ENCODE measurements at places on chromosomes 4 and X.

GRCh38 chr4:30005995-30006394 is 714.2 kb upstream of the PCDH7 start:
- no peak for DNase-seq

DNA sequence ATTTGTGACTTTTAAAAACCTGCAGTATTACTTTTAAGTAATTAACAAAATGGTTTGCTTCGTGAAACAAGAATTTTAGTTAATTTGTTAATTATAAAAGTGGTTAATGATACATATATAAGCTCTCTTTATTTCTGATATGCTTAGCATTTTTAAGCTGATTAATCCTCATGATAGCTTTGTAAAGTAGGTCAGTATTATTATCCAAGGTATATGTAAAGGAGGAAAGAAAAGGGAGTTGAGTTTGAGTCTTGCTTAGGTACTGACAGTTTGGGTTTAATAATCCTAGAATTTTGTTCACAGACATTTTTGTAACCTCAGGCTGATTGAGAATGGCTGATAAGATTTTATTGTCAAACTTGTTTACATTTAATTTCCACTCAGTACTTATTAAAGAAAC is 21.8 kb downstream of the HERC3 start:
- DNase-seq: no peak

DNA sequence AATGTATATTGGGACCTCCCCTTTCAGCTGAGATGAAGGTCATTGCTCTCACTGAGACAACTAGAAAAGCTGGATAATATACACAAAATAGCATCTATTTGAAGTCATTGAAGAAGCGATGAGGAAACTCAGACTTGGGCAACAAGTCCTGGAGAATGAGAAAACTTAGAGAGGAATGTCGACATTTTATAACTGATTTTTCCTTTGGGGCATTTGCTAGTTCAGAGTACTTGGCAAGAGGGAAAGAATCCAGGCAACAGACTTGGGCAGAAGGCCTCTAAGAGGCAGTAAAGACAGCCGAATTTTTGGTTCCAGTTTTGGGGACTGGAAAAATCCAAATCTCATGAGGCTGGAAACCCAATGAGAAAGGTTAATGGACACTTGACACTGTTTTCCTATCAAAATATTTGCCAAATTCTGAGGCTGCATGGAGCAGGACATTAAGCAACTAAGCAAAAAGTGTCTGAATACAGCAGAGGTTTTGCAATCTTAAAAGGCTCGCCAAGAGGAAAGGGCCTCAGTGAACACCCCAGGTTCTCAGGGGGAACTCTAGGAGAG is 21.0 kb upstream of the ANXA5 start:
- DNase-seq: peak; percentile 39

DNA sequence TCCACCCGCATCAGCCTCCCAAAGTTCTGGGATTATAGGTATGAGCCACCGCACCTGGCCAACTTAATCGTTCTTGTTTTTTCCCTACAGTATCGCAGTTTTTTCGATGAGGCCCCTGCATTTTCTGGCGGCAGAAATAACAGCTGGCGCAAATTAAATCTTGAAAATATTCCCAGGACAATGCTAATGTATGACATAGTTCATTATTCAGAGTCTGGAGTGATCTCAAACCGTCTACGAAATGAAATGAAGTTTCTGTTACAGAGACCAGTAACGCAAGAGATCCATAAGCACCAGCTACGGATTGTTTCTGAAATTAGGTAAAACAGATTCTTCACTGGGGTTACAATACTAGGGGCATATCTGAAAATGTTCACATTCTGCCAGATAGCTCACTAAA is 27.3 kb downstream of the CXorf58 start:
- no peak for DNase-seq

DNA sequence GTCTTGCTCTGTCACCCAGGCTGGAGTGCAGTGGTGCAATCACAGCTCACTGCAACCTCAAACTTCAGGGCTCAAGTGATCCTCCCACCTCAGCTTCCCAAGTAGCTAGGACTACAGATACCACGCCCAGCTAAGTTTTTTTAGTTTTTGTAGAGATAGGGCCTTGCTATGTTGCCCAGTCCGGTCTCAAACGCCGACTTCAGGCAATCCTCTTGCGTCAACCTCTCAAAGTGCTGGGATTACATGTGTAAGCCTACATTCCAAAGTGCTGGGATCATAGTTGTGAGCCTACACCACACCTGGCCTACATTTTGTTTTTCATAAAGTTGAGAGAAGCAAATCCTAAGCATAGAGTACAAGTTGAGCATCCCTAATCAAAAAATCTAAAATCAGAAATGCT is 42.2 kb downstream of the SMARCA5 start:
- no peak for DNase-seq

- no peak for DNase-seq
These were observed 370.7 kb downstream of the GPAT3 start for GRCh38 chr4:83906561-83906960.

DNA sequence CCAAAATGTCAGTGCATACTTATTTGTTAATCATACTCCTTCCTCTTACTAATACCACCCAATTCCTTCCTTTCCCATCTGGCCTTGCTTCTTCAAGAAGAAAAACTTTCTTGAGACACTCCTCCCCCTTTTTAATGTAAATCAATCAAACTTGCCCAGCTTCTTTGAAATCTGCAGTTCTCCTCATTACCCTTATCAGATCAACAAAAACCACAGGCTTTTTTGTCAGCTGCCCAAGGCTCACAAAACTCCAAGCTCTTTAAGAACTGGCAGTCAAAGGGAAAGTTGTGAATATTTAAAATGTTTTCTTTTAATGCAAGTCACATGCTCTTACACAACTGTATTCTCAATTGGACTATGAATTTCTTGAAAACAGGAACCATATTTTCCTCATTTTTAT is 11.3 kb upstream of the MYOZ2 start:
- peak; percentile 39 for DNase-seq

DNA sequence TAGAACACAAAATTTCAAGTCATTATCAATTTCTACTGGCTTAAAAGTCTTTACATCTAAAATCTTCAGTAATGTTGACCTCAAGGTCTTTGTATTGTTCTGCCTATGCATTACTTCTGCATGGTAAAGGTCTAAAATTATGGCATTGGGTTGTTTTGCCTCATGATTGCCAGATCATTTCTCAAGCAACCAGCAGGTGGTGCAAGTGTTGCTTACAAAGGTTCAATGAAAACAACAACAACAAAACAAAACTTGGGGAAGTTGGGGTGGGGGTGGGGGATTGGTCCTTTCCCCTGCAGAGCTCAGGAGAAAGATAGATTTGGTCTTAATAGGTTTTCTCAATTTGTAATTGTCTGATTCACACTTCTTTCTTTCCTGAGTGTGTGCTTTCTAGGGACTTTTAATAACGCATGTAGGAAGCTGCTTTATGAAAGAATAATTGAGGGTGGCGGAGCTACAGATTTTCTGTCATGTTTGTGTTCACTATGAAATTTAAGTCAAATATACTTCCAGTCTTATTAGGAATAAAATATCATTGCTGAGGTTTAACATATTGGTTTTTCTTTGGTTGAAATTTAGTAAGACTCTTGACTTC is 145.1 kb downstream of the COL4A5 start:
- no peak for DNase-seq

DNA sequence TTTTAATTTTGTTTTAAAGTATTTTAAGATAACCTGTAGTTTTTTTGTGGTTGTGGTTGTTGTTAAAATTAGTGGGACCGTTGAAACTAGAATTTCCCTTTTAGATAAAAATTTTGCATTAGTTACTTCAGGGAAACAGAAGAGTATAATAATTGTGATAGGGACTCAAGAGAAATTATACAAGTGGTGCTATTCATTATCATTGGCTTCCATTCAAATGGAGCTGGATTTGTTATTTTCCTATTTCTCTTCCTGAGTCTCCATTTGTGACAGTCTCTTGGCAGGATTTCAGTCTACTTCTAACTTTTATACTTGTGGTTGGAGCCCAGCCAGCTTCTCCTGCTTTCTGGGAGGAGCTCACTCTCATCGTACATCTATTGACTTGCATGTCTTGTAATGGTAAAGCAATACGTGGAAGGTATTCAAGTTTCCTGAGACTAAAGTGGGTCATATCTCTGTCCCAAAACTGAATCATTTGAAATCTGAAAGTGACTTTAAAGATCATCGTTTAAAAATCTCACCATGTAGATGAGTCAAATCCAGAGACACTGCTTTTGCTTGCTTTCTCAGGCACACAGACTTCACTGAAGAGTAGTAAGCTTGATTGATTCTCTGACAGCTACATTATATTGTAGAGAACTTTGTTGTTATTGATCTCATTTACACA is 155.8 kb downstream of the RPA4 start:
- DNase-seq: no peak

DNA sequence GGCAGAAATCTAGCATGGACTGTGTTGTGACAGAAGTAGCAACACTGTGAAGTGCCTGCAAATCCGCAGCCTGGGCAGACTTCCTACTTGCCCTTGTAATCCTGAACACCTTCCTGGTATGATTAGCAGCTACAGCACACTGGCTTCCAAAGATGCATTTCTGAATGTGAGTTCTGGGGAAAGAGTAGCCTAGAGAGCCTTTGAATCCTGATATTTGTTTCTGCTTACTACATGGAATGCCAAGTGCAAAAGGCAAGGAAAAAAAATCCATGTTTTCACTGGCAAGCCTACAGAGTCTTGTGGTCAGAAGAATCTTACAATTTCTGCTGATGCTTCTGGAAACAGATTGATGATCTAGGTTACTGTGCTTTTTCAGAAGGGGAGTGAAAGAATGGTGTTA is 223.7 kb downstream of the COL25A1 start:
- DNase-seq: peak; percentile 54

DNA sequence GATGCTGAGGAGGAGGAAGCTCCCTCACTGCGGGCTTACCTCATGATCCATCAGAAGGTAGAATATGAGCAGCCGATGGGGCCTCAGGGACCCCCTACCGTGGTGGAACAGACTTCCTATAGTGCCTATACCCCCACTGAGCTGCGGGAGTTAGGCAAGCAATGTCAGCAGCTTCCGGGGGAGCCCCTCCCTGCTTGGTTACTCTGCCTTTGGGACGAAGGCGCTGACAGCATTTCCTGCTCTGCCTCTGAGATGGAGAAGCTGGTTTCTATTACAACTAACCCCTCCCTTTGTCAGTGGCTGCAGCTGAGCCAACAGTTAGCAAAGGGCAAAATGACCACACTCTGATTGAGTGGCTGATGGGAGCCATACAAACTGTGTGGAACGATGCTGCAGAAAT is 430.7 kb downstream of the IDS start:
- peak; percentile 5 for DNase-seq

DNA sequence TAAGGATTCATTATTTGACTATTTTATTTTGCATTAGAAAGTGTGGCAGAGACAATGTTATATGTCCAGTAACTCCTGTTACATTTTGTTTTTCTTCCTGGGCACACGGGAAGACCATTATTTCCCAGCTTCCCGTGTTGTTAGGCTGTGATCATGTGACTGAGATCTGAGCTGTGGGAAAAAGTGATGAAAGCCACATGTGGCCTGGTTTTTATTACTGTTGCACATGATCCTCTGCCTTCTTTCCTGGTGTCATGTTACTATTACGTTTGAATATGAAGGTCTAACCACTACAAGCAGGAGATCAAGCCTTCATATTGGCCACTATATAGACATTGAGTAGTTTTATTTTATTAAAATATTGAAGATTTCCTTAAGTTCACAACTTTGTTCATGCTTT is 28.2 kb upstream of the MID1 start:
- DNase-seq: peak; percentile 41

GRCh38 chr4:168609369-168609768 is 112.5 kb downstream of the PALLD start:
- DNase-seq: no peak

DNA sequence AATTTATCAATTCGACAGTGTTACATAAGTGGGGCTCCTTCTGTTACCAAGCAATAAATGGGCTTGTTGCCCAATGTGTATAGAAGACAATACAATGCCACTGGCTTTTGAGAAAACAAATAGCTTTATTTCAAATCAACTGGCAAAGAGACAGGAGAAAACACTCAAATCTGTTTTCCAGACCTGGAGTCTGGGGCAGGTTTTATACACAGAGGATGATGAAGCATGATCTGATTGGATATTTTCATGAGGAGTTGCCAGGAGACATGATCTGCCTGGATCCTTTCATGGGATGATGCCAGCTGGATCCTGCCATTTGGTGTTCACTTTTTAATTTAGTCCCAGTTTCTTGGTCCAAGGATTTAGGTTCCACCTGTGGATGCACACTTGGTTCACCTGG is 287.9 kb downstream of the CXXC4 start:
- no peak for DNase-seq

DNA sequence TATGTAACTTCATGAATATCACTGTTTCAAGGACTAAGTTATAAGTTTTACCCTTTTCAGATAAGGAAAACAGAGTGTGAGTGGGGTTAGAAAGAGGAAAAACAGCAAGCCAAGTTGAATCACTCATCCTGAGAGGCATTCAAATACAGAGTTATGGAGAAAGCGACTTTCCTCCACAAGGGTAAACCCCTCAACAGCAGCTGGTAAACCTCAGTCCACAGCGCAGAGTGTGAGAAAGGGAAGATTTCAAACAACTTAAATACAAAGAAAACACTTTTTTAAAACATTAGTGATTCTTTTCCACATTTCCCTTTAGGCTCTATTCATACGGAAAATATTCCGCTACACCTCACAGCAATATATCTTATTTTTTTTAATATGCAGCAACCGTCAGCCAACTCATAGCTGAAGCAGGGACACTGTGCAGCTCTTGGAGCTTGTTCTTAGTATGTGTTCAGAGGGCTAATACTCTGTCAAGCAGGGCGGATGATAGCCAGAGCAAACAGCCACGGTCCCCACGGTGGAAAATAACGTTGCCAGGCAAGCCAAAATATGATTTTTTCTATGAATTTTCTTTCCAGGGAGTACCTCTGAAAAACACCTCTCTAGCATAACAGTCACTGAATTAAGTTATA is 488.9 kb upstream of the FAT1 start:
- no peak for DNase-seq

DNA sequence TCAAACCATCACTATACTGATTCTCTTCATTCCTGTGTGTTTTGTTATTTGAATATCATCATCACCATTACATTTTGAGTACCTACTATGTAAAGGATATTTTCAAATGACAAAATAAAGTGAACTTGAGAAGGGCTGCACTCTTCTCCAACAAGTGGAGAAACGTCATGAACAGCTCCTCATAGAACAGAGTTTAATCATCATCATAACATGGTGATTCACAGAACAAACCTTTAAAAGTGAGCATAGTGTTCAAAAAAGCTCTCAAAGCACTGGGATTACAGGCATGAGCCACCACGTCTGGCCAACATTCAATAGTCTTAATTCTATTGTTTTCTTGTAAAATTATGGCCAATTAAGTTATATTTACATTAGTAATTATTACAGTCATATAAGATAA is 993.9 kb downstream of the PDHA2 start:
- no peak for DNase-seq

DNA sequence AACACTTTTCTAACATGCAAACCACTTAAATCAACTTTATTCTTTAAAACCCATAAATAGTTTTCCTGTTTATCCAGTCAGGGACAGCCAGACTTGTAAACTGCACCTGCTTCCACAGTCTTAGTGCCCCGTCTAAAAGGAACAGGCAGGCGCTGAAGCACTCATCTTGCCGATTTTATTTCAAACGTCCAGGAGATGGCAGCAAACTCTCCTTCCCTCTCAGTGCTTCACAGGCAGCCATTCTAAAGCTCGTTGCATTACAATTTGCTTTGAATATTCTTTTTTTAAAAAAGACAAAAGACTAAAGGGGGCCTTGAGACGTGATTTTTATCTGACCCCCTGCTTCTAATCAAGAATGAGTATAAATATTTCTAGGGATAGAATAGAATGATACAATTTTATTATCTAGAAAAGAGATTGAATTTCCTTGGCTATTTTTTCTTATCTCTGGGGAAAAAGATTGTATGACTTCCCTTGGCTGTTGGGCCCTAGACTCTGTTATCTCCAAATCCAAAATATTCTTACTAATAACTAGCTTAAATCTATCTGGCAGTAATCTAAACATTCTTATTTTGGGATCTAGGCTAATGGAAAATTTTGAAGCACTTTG is 93.6 kb upstream of the MYOZ2 start:
- DNase-seq: no peak

Measured in AG09319 (cell line).